ENCODE measurements at places on chromosomes 3 and 15. TPM values are rescaled to one million over a fixed set of nuclear protein-coding genes. Genes with fewer than 3 reads are reported as not detected.

GRCh38 chr3:25182794-25183193, 245.3 kb upstream of the RARB start:
- DNase-seq, result no peak

GRCh38 chr15:74716651-74717050, 8.7 kb downstream of the CYP1A1 start:
- no peak for DNase-seq

- DNase-seq, result no peak
These were observed 32.6 kb upstream of the GYG1 start for GRCh38 chr3:148958696-148959095.

DNA sequence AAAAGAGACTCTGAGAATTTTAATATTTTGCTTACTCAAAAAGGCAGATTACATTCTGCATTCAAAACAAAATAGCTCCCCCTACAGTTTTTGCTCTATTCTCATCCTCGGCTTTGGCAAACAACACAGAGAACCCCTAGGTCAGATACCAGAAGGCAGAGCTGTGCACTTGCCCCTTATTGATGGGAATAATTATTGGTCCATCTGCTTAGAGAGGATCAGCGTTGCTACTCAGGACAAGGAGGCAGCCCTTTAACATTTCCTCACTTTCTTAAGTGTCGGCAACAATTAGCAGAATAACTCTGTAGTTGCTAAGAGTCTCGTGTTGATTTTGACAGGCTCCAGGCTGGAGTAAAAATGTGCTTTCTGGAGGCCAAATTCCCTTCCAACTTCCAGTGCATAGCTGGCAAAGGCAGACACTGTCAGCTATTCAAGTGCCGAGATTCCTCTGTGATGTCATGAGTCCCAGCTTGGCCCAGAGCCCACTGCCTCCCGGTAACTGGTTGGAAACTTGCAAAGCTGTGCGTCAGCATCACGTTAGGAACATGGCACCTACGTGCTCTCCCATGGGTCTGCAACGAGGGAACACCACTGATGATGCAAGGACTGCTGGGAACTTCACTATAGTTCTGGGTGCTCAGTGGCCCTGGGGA, 482.7 kb upstream of the ADAMTS9 start:
- DNase-seq, result no peak

DNA sequence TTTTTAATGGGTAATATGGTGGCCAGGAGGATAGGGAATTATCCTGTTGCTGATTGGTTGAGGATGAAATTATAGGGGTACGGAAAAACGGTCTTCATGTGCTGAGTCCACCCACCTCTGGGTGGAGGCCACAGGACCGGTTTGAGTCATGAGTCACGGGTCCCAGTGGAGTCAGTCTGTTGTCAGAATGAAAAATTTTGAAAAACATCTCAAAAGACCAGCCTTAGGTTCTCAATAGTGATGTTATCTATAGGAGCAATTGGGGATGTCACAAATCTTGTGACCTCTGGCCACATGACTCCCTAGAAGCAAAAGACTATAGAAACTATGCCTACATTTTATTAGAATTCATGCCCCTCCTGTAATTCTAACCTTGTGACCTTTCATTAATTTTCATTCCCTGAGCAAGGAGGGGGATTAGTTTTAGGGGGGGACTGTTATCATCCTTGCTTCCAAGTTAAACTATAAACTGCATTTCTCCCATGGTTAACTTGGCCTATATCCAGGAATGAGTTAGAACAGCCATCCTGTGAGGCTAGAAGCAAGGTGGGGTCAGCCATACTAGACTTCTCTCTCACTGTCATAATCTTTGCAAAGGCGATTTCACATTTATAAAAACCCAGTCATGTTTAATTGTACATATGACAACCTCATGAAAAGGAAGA, 101.2 kb downstream of the TCF12 start:
- DNase-seq, result no peak

DNA sequence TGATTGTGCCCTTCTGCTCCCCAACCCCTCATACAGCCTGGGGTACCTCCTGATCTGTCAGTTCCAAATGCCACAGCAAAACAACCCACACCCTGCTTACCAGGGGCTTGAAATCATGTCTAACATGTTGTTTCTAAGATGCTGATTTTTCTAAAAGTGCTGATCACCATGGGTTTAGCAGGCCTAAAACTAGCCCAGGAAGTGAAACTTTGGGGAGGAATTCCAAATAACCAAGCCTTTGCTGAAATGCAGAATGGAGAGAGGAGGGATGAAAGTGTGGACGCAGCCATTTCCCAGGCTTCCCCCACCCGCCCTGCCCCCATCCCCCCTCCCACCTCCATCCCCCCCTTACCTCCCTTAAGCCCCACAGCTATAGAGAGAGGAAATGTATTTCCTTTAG, 2.0 kb upstream of the HRH1 start:
- no peak for DNase-seq

GRCh38 chr3:14822134-14822533, 3.4 kb downstream of the FGD5 start:
- DNase-seq, result no peak

GRCh38 chr3:117537949-117538348, 828.4 kb downstream of the TUSC7 start:
- no peak for DNase-seq

GRCh38 chr15:97759363-97759762, 201.1 kb upstream of the ARRDC4 start:
- no peak for DNase-seq

- DNase-seq, result peak; percentile 81
These were observed 47.2 kb downstream of the IGSF11 start for GRCh38 chr3:118987477-118987876.

- DNase-seq, result no peak
These were observed 200.1 kb downstream of the FAM43A start for GRCh38 chr3:194885766-194886165.

- no peak for DNase-seq
These were observed 3.7 kb upstream of the NGRN start for GRCh38 chr15:90261811-90262210.

DNA sequence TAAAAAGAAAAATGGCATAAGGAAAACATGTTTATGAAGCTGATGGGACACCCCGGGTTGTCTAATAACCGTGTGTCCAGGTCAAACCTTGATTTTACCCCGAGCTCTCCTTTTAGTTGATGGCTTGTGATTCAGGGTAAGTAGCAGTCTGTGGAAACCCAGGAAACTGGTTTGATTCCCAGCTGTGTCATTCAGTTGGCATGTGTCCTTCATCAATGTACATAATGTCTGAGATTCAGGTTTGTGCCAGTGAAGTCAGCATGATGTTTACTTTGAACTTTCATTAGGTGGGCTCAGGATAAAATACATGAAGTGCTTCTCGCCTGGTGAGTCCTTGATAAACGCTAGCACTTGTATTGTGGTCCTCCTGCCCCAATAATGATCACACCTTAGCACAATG, 4.3 kb upstream of the COPG1 start:
- DNase-seq, result no peak

GRCh38 chr3:129593230-129593594, 13.3 kb downstream of the PLXND1 start:
- DNase-seq, result no peak

DNA sequence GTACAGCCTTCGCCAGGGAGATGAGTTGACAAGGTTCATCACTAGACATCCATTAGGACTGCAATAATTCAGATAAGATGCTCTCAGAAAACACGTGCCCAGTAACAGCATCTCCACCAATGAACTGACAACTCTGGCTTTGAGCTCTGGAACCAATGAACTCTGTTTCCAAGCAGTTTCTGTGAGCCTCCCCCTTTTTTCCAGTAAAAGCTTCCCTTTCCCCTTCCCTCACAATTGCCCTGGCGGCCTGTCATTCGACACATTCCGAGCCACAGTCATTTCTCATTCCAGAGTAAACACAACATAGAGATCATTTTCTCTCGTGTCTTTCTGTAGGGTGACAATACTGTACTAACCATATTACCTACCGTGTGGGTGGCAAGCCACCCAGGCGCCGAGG, 3.6 kb downstream of the PLA2G4D start:
- DNase-seq, result no peak

- peak; percentile 66 for DNase-seq
These were observed 106.2 kb downstream of the DGKG start for GRCh38 chr3:186255703-186256331.

DNA sequence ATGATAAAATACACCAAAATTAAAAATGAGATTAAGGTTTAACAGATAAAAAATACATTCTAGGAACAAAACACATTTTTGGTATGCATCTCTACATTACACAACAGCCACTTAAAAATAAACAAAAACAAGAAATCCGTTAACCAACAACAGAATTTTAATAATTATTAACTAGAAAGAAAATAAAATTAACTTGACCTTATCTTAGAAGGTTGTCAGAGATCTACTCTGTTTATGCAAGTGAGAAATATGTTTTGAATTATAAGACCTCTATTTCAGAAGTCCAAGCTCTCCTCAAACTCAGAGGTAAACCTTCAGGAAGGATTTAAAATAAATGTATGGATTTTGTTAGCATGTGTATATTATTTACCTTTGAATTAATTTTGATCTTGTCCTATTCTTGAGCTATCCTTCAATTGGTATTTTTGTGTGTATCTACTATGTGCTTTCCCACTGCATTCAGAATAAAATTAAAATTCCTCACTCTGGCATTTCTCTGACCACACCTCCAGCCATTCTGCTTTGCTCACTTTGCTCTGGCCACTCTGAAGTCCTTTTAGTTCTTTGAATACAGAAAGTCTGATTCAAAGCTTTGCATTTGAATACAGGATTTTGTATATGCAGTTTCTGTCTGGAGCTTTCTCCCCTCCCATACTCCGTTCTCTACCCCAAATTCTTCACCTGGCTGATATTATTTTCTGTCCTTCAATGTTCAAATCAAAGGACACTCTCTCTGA, 352.0 kb downstream of the ZBTB20 start:
- DNase-seq, result no peak

- DNase-seq, result peak; percentile 70
These were observed 101.5 kb downstream of the FBLN2 start for GRCh38 chr3:13650210-13651056.

GRCh38 chr3:178275311-178275710, 260.9 kb upstream of the KCNMB2 start:
- DNase-seq, result no peak

- no peak for DNase-seq
These were observed 14.7 kb downstream of the THBS1 start for GRCh38 chr15:39595338-39596221.

- DNase-seq, result no peak
These were observed 8.4 kb downstream of the ARMC8 start for GRCh38 chr3:138195481-138195880.

- no peak for DNase-seq
These were observed 159.2 kb upstream of the SLC24A5 start for GRCh38 chr15:47961401-47962090.

GRCh38 chr3:38247366-38248035, 18.1 kb upstream of the SLC22A13 start:
- DNase-seq, result no peak

GRCh38 chr15:94760348-94760747, 529.0 kb downstream of the MCTP2 start:
- DNase-seq, result no peak

- DNase-seq, result no peak
These were observed 44.7 kb upstream of the NR2F2 start for GRCh38 chr15:96285729-96286254.

- DNase-seq, result no peak
These were observed 31.8 kb upstream of the CRTC3 start for GRCh38 chr15:90497912-90498311.

DNA sequence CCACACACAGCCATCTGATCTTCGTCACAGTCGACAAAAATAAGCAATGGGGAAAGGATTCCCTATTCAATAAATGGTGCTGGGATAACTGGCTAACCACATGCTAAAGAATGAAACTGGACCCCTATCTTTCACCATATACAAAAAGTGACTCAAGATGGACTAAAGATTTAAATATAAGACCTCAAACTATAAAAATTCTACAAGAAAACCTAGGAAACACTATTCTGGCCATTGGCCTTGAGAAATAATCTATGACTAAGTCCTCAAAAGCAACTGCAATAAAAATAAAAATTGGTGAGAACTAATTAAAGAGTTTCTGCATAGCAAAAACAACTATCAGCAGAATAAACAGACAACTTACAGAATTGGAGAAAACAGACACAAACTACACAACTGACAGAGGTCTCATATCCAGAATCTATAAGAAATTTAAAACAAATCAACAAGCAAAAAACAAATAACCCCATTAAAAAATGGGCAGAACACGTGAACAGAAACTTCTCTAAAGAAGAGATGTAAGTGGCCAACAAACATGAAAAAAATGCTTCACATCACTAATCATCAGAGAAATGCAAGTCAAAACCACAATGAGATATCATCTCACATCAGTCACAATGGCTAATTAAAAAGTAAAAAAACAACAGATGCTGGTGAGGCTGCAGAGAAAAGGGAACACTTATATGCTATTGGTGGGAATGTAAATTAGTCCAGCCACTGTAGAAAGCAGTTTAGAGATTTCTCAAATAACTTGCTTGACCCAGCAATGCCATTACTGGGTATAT, 104.0 kb downstream of the NR1I2 start:
- no peak for DNase-seq

The CPNE9 gene
- total RNA-seq, result 0.31 TPM

The IGF2BP2 gene
- total RNA-seq, result 27.0 TPM

The RLBP1 gene
- 2.3 TPM for total RNA-seq

The GRIP2 gene
- total RNA-seq, result 9.7 TPM

The CMTM8 gene
- total RNA-seq, result 0.31 TPM

The CGNL1 gene
- total RNA-seq, result 5.3 TPM

The ERICH6 gene
- total RNA-seq, result not detected

The CMTM7 gene
- 0.31 TPM for total RNA-seq

The SYNPR gene
- total RNA-seq, result 56.5 TPM

The ZNF501 gene
- 26.8 TPM for total RNA-seq

The PPARG gene
- total RNA-seq, result 0.94 TPM

The TMCC1 gene
- 91.6 TPM for total RNA-seq

The PRR20G gene
- total RNA-seq, result not detected

The KCNAB1 gene
- total RNA-seq, result 15.3 TPM

The CPA3 gene
- total RNA-seq, result not detected

The P2RY12 gene
- 49.8 TPM for total RNA-seq
